ENCODE measurements at places on chromosomes 2 and 18.

- DNase-seq, result no peak
Measured at GRCh38 chr2:233447506-233448219, 93.4 kb downstream of the DGKD start.

DNA sequence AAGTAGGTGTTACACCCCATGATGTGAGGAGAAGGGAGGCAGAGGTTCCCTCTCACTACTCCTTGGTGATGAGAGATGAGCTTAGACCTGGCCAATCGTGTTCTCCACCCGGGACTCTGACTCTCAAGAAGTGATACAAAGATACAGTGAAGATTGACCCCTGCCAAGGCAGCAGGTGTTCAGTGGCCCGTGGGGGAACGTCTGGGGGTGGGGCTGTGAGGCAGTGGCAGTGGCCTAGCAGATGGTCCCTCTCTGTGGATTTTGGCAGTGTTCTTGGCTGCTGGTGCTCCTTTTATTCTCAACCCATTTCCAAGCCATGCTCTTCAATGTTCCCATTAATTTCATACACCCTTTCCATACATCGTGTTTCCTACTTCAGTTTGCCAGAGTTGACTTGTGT, 120.4 kb upstream of the NEDD4L start:
- no peak for DNase-seq

- DNase-seq, result no peak
Measured at GRCh38 chr2:74625658-74626425, 22.3 kb downstream of the M1AP start.

DNA sequence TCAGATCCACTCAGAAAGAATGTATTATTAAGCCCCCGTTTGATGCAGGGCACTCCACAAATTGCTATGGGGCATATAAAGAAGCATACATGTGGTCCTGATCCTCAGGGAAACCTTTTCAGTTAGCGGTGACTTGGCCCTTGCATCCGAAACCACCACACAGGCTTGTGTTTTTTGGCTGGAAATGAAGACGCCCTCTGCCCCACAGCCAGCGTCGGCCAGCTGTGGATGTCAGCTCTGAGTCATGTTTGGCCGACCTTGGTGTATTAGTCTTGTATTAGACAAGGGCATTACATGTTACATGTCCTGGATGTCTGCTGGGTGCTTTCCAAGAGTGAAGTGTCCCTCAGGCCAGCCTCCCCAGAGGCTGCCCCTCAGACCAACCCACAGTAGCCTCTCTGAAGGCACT, 107.6 kb upstream of the MAP3K20 start:
- no peak for DNase-seq

DNA sequence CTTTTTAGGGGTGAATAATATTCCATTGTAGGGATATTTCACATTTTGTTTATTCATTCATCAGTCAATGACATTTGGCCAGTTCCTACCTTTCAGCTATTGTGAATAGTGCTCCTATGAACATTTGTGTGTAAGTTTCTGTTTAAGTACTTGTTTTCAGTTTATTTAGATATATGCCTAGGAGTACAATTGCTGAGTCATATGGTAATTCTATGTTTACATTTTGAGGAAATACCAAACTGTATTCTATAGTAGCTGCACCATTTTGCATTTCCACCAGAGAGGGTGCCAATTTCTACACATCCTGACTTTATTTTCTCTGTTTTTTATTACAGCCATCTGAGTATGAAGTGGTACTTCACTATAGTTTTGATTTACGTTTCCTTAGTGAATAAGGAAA, 54.4 kb upstream of the ZNF236 start:
- DNase-seq, result no peak

GRCh38 chr2:230600881-230601280, 111.8 kb upstream of the CAB39 start:
- no peak for DNase-seq

- DNase-seq, result no peak
Measured at GRCh38 chr2:24515335-24515734, 24.3 kb downstream of the NCOA1 start.

- DNase-seq, result no peak
Measured at GRCh38 chr2:222714361-222715241, 43.1 kb downstream of the MOGAT1 start.

GRCh38 chr2:46875226-46875899, 40.2 kb downstream of the MCFD2 start:
- DNase-seq, result no peak

GRCh38 chr18:57780706-57781347, 22.3 kb downstream of the ATP8B1 start:
- DNase-seq, result no peak

- no peak for DNase-seq
Measured at GRCh38 chr2:179240481-179241451, 23.9 kb downstream of the SESTD1 start.

DNA sequence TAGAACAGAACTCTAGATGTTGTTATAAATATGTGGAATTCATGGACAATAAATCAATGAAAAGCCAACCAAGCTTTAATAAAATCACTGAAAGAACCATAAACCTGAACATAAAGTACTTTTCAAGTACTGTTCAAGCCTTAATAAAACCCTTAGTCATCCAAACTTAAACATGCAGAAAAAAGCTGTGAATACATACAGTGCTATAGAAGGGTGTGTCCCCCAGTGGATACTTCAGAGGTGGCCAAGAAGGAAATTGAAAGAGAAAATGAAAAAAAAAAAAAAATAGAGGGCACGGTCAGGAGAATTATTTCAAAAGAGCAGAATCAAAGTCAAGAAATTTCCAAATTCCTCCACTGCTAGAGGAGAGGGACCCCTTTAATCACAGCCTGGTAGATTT, 141.1 kb downstream of the SP100 start:
- no peak for DNase-seq

GRCh38 chr18:6449213-6449612, 34.5 kb upstream of the L3MBTL4 start:
- no peak for DNase-seq

All from CD4-positive, alpha-beta T cell treated with Interleukin-10 for 1 hour (primary cell).